Lower leg skin (tissue), 4 donors: ENCODE measurements at places on chromosomes 2 and 18. TPM values are rescaled to one million over a fixed set of nuclear protein-coding genes. Genes with fewer than 3 reads are reported as not detected.

DNA sequence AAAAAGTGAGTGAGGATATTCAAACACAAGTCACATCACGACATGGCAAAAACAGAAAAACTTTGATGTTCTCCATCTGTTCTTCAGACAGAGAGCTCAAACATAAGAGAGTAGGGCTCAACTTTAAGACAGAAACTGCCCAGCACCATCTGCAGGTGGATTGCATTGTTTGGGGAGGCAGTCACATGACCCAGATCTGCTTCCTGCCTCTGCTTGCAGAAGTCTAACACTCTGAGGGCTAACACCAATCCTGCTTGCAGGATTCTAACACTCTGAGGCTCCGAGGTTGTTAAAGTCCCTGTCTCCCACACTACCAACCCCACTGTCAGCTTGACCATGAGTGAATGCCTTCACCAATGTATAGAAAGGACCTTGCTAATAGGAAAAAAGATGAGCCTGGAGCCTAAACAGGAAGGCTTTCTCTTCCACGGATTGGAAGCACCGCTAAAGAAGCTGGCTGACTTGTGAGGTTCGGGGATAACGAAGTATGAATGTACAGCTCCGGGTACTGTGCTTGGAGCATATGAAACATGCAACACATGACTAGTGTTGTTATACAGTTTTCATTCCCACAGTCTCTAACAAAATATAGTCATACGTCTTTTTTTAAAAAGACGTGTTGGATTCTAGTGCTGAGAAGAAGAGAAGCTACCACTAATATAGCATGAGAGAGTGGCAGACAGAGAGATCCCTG, 176.6 kb upstream of the CREB1 start:
- DNase-seq = no peak

DNA sequence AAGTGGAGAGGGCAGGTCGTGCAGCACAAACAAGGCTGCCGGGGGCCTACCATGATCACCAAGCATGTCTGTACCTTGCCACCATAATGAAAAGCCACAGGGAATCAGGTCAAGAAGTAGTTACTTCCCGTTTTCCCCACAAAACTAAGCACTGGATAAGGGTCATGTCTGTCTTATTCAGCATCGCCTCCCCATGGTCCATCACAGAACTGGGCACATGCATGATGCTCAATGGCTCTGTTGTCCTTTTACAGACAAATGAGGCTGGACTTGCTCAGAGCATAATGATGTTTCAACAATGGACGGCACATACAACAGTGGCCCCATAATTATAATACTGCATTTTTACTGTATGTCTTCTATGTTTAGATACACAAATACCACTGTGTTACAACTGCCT, 27.5 kb downstream of the REEP1 start:
- DNase-seq = no peak

CD8B gene
- 2.4 TPM for total RNA-seq

DNA sequence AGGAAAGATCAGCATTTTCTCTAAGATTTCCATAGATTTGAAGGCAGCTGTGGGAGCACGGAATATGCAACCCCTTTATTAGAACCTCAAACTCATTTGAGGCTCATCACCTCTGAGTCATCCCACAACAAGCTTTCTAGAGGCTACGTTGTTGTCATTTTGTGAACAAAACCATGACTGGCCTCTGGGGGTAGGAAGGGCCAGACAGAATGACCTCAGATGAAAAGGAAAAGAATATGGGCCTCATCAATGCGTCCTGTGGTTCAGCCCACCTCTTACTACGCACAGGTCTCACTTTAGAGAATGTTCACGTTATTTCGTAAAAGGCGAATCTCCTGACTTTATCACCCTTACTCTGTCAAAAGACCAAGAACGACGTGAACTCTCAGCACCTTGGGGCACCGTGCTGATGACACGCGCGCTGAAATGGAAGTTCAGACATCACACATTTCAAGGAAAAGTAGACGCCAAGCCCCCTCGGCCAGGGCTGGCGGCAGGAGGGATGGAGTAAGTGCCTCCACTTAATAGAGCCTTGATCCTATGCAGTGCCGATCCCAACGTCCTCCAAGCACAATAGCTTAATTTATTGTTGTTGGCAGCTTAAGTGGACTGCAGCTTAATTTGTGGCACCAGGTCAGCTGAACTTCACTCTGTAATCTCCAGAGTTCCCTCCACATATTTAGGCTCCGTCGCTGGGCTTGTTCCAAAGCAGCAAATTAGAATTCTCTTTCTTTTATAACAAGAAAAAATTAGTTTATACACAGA, 208.3 kb downstream of the EIPR1 start:
- no peak for DNase-seq

SCYGR4 gene
- total RNA-seq = 5.1 TPM

- DNase-seq = no peak
These were observed 15.2 kb downstream of the SRBD1 start for GRCh38 chr2:45595721-45596435.
